ENCODE measurements at places on chromosomes 5 and 9.

- DNase-seq, result no peak
Measured at GRCh38 chr5:132557478-132558172, 848 bp downstream of the RAD50 start.

DNA sequence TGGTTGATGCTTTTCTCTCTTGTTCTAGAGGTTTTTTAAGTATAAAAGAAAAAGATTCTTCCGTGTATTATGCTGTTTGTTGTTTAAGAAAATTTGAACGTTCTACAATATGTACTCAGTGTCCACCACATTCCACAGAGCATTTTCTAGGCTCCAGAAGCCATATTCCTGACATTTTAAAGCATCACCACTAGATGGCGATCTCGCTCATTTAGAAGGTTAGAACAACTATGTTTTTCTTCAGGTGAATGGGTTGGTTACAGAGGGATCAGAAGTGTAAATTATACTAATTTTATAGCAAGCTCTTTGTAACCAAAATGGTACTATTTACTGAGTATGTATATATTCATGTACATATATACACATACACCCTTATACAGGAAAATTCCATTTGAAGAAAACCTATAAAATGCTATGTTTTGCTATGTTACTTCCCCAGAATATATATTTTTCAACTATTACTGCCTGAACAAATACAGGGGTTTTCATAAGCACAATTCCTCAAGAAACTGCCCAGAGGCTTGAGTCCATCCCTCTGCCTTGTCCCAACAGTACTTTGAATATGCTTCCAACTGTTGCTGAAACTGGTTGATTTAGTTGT is 284.3 kb downstream of the CCDC171 start:
- DNase-seq, result peak; percentile 65

GRCh38 chr5:140609126-140609525 is 23.8 kb downstream of the CD14 start:
- DNase-seq, result no peak

- no peak for DNase-seq
Measured at GRCh38 chr9:96241391-96241809, 60.6 kb downstream of the HSD17B3 start.

- no peak for DNase-seq
Measured at GRCh38 chr5:174453690-174454089, 270.7 kb upstream of the MSX2 start.

DNA sequence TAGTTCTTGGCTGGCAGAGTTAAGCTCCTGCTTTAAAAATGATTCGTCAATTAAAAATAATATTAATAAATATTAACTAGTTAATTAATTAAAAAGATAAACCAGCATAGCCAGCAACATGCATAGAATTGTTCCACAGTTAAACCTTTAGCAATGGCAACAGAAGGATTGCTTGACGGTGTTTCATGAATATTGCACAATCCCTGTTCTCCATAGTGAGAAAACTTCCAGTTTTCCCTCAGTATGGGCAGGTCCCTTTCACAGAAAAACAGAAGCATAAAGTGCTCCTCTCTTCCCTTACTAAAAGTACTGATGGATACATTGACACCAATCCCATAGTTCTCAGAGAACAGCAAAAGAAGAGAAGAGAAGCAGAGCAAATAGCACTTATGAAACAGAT is 71.4 kb upstream of the CAST start:
- DNase-seq, result no peak

DNA sequence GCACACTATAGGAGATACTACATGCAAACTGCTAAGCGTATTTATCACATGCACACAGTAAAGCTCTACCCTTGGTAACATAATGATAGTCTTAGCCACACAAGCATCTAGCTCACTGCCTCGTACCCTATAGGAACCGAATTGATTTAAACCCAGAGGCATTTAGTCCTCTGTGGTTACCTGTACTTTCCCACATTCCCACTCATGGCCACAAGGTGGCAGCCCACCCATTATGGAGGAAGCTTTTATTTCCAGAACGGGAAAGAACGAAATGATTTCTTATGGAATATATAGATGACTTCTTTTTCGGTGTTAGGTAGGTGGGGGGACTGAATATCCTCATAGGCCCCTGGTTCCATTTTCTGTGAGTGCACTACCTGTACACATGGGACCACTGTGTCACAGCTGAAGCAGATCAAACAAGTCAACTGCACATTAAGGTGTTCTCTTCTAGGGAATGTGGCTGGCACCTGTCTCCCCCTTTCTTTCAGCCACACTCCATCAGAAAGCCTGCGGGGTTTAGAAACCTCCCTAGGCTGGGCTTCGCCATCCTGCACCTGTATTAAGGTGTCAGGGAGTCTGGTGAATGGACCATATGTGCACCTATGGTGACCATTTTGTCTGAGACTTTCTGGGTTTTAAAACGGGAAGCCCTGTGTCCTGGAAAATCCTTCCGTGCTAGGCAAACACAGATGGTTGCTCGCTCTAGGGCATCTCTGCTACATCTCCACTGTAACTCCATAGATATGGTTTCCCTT is 313.2 kb downstream of the SLIT3 start:
- peak; percentile 25 for DNase-seq

- DNase-seq, result no peak
Measured at GRCh38 chr5:132437604-132438266, 52.8 kb downstream of the IRF1 start.

DNA sequence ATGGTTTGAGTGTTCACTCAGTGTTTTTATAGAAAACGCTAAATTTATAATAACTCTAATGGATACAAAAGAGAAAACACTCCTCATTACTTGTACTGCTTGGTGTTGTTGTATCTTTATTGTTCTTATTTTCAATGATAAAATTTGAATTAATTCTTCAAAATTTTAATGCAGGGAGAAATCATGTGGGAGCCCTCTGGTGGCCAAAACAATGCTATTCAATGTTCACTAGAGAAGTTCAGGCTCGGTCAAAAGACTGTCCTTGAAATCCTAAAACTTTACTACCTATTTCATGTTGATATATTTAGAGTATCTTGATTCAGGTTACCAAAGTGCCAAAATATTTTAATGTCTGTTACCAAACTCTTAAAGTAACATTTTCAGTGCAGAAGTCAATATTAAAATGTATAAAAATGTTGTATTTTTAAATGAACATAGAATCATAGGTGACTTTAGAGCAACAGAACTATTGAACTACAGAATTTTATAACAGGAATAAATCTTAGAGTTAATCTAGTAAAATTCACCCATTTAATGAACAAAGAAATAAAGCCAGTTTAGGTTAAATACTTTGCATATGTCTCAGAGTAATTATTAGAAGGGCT is 1259.8 kb downstream of the PTPRD start:
- DNase-seq, result no peak

DNA sequence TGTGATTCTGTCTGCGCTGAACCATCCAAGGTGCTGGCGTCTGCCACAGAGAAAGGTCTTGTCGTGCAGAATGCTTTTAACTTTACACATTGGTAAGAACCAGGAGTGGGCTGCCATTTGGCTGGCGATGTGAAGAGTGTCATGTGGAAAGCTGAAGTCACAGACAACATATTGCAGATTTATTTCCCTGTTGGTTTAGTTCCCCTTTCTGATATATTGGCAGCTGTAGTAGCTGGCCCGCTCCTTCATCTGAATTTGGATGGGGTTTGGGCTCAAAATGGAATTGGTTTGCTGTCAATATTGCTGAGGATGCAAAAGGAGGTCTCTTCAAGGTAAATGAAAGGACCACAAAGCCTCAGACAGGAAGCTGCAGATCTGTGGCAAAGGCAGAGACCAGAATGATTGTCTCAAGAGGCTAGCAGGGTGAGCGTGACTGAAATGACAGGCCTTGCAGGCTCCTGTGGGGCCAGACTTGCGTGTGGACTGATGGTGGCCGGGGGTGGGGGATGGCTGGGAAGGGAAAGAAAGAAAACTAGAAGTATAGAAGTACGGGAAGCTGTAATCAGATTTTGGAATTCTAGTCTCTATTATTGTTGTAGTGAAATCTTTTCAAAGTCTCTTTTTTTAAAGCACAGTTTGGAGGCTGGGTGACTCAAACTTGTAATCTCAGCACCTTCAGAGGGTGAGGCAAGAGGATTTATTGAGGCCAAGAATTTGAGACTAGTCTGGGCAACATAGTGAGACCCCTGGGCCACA is 25.1 kb upstream of the CD180 start:
- DNase-seq, result no peak

- DNase-seq, result no peak
Measured at GRCh38 chr9:88216126-88216995, 78.1 kb upstream of the SPATA31C2 start.

- DNase-seq, result no peak
Measured at GRCh38 chr9:106728860-106729259, 134.1 kb upstream of the ZNF462 start.

DNA sequence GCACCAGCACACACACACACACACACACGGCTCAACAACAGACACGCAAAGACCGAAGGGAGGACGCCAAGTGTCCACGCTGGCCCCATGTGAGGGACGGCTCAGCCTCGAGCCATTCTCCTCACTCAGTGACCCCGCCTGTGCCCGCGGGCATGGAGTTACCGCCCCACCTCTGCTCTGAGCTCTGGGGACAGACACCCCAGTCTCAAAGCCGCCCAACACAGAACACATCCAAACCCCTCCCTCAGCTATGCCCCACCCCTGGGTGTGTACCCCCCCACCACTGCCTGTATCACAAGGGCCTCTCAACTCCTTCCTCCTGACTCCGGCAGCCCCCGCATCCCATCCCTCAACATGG is 81.2 kb downstream of the CAMSAP1 start:
- DNase-seq, result no peak

DNA sequence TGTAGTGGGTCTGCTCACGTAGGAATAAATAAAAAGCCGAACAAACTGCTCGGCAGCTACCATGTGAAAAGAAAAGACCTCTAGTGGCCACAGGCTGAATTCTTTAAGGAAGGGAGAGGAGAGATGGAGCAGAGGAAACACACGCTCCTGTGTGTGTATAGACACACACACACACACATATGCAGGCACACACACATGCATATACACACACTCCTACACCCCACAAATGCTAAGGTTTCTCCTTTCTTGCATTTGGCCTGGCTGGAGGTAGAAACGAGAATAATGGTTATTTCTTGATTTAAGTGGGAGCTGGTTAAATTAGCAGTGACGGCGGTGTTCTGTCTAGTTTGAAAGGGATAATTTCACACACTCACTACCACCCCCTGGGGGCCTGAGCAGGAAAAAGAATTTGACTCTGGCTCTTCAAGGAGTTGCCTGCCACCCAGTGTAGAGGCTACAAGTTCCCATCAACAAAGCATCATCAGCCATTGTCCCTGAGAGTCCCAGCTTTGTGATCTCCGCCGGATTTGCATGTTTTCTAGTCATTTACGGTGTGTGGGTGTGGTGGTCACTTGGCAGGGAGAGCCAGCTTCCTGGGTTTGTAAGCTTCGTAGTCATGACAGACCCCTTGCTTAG is at the start of gene INSYN2B:
TSS of gene INSYN2B (minus strand) at position 78 of the 636 bp plus-strand sequence. CDS start 96,597 bp downstream, outside the sequence.
- DNase-seq, result peak; percentile 81

DNA sequence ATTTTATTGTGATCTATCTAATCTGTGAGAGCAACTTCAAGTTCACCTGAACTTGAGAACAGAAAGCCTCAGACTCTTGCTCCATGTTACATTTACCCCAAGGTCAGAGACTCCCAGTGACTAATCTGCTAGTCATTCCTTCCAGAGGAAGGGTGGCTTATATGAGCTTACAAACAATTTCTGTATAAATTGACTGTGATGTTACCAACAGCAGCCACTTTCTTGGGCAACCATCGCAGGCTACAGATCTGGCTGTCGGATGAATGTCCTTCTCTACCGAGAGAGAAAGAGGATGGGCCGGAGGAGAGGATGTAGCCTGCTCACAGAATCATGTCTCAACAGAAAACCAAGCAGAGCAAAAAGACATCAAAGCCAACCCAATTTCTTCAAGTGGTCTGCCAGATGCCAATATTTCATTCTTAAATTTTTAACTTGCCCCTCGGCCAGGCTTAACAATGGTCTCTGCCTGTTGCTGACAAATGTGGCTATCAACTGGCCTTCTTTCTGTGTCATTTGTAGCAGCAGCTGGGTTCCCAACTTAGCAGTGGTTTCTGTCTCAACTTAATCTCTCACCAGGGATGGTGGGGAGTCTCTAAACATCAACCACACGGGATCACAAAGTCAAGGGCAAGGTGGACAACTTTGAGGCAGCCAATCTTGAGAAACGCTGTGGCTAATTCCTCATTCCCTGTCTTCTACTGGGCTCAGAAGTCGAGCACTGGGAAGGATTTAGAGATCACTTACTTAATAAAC is 81.3 kb downstream of the RAPGEF1 start:
- no peak for DNase-seq

DNA sequence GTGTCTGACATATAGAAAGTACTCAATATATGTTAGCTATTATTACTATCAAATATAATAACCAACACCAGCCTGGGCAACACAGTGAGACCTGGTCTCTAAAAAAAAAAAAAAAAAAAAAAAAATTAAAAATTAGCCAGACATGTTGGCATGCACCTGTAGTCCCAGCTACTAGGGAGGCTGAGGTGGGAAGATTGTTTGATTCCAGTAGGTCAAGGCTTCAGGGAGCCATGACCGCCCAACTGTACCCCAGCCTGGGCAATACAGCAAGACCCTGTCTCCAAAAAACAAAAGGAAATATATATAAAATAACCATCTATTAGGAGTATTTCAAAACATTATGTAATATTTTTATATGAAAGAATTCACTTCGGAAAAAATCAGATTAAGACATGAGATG is 40.6 kb downstream of the CLINT1 start:
- DNase-seq, result no peak

Measured in NCI-H2227 treated with DMSO at 0.1 percent for 48 hours (cell line).